ENCODE measurements at places on chromosomes 1 and 21. TPM values are rescaled to one million over a fixed set of nuclear protein-coding genes. Genes with fewer than 3 reads are reported as not detected.

- H3K36me3 ChIP-seq: no peaks in the 10 kb centered on the region
- no peaks in the 10 kb centered on the region for H3K4me1 ChIP-seq
- H3K27ac ChIP-seq: no peak overlapping the region
Measured at GRCh38 chr1:30322859-30323257, 400.5 kb downstream of the MATN1 start.

RAB7B gene
- total RNA-seq: 0.15 TPM

DNA sequence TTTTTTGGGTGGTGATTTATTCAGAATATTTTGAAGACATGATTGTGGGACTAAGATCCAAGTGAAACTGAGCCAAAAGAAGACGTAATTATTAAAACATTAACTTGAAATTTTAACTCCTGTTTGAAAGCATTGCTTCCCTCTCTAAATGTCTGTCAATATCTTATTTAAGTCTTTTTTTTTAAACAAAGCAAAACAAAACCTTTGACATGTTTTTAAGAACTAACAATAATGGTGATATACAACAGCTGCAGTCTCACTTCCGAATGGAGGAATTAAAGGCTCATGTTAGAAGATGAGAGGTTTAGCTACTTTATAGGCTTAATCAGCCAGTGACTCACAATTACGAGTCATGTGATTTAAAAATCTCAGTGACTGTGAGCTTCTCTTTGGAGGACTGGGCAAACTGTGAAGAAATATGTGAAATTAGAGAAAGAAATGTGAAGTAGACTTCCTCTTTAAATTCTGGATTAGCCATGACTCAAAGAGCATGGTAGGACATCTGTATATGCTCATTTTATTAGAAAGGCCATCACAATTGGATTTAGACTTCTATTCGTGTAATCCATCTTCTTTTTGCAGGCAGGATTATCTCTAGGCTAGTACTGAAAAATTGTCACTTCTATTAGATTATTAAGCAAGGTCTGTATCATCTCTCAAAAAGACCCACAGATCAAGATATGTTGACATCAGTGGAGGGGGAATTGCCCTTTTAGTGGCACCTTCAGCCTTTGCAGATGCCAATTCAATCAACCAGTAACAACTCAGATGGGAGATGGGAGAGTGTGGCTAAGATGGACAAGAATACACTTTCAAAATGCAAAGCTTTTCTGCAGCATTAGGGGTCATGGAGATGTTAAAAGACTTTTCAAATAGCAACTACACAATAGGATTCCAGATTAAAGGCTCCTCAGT, 28.7 kb downstream of the KCNA3 start:
- no peaks in the 10 kb centered on the region for H3K36me3 ChIP-seq
- H3K4me1 ChIP-seq: peaks cover 9% of the 10 kb centered on the region
- DNase-seq: no peak
- no peaks in the 10 kb centered on the region for H3K27me3 ChIP-seq

DNAH14 gene
- 0.15 TPM for total RNA-seq

DNA sequence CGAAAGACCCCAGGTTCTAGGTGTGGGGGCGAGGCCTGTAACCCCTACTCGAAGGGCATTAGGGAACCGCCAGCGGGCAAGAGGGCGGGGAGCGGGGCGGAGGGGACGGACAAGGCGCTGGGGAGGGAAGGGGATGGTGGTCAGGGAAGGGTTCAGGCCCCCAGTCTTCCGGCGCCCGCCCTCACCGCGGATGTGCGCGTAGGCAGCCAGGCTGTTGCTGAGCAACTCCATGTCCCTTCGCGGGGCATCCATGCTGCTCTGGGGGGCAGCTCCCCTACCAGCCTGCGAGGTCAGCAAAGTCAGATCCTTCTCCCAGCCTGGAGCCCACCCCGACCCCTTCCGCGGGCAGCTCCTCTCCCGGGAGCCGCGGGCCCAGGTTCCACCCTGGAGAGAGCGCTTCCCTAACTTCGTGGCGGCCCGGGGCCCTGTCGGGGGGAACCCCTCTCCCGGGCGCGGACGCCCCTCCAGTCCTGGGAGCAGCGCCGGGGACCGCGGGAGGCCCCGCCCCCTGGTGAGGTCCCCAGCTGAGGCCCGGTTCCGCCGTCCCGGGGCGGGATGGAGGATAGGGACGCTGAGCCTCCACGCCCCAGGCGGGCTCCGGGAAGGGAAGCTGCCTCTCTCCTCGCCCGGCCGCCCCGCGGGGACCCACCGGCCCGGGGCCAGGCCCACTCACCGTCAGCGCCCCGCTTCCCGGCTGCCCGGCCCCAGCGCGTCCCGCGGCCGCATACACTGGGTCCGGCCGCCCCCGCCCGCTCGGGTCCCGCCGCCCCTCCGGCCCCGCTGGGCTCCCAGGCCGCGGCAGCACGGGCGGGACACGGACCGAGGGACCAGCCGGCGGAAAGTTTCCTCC, 434 bp downstream of the EVA1B start:
- H3K36me3 ChIP-seq: no peaks in the 10 kb centered on the region
- DNase-seq: no peak
- H3K4me1 ChIP-seq: peaks cover 12% of the 10 kb centered on the region
- peak overlapping the region; percentile 80 for H3K27ac ChIP-seq
- H3K4me3 ChIP-seq: peak overlapping the region; percentile 69

PDZK1 gene
- total RNA-seq: not detected

ATAD3C gene
- total RNA-seq: 0.07 TPM

- peak overlapping the region; percentile 84 for H3K27ac ChIP-seq
- H3K27me3 ChIP-seq: no peaks in the 10 kb centered on the region
- H3K4me1 ChIP-seq: peaks cover 13% of the 10 kb centered on the region
- DNase-seq: peak; percentile 68
- peaks cover 6% of the 10 kb centered on the region for H3K36me3 ChIP-seq
- H3K4me3 ChIP-seq: no peak overlapping the region
Measured at GRCh38 chr1:10635085-10635896, 160.5 kb downstream of the PEX14 start.

OR6N1 gene
- total RNA-seq: not detected

GRCh38 chr1:209612646-209613399, 29.3 kb downstream of the CAMK1G start:
- H3K27me3 ChIP-seq: no peaks in the 10 kb centered on the region
- H3K4me1 ChIP-seq: peaks cover 49% of the 10 kb centered on the region
- no peak for DNase-seq

- no peaks in the 10 kb centered on the region for H3K4me1 ChIP-seq
- H3K4me3 ChIP-seq: no peak overlapping the region
- H3K27ac ChIP-seq: no peak overlapping the region
- no peaks in the 10 kb centered on the region for H3K27me3 ChIP-seq
- no peak for DNase-seq
- H3K36me3 ChIP-seq: no peaks in the 10 kb centered on the region
Measured at GRCh38 chr1:82446236-82446635, 645.5 kb downstream of the ADGRL2 start.

DNA sequence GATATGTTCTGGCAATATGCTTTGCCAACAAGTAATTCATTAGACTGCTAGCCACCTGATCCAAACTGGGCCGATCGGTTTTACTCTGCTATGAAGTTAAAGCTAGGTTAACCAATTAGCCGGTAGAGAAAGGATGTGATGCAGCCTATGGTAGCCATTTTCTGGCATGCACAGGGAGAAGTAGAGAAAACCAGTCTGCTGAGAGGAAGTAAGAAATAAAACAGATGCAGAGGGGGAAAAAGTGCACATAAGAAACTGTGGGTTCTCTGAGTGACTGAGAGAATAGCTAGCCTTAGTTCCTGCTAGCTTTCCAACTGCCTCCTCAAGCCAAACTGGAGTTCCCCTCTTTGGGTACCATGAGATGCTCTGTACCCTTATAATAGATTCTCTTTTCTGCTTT, 52.8 kb downstream of the ARID4B start:
- peaks cover 37% of the 10 kb centered on the region for H3K4me1 ChIP-seq
- no peaks in the 10 kb centered on the region for H3K36me3 ChIP-seq
- no peaks in the 10 kb centered on the region for H3K27me3 ChIP-seq
- H3K4me3 ChIP-seq: no peak overlapping the region
- DNase-seq: no peak

DNA sequence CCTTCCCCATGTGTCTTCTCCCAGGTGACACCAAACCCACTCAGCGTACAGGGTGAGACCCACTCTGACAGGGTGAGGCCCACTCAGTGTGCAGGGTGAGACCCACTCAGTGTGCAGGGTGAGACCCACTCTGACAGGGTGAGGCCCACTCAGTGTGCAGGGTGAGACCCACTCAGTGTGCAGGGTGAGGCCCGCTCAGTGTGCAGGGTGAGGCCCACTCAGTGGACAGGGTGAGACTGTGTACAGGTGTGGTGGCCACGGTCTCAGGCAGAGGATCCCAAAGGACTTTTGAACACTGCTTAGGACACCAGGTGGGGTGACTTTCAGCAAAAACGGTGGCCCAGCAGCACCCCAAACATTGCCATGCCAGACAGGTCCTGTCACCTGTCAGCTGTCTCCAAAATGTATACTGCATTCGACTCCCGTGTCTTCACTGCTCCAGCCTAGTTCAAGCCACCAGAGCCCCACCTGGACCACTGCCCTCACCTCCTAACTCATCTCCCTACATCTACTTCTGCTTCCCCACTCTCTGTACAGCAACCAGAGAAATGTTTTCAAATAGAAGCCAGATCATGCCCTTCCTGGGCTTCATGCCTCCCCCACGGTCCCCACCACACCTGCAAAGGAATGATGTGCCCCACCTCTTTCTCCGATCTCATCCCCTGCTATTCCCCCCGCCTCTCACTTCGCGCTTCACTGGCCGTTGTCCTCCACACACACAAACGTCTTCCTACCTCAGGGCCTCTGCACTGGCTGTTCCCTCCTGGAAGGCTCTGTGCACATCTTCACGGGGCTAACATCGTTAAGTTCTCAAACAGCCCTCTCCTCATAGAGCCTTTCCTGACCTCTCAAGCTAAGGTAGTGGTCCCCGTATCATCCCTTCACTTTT, 52.1 kb downstream of the ACBD3 start:
- no peak for DNase-seq
- no peaks in the 10 kb centered on the region for H3K36me3 ChIP-seq
- H3K4me3 ChIP-seq: no peak overlapping the region
- H3K27me3 ChIP-seq: peaks cover 3% of the 10 kb centered on the region

FLG gene
- not detected for total RNA-seq

KCNA2 gene
- total RNA-seq: 0.52 TPM

CELA2B gene
- not detected for total RNA-seq

TFF2 gene
- total RNA-seq: not detected

DNA sequence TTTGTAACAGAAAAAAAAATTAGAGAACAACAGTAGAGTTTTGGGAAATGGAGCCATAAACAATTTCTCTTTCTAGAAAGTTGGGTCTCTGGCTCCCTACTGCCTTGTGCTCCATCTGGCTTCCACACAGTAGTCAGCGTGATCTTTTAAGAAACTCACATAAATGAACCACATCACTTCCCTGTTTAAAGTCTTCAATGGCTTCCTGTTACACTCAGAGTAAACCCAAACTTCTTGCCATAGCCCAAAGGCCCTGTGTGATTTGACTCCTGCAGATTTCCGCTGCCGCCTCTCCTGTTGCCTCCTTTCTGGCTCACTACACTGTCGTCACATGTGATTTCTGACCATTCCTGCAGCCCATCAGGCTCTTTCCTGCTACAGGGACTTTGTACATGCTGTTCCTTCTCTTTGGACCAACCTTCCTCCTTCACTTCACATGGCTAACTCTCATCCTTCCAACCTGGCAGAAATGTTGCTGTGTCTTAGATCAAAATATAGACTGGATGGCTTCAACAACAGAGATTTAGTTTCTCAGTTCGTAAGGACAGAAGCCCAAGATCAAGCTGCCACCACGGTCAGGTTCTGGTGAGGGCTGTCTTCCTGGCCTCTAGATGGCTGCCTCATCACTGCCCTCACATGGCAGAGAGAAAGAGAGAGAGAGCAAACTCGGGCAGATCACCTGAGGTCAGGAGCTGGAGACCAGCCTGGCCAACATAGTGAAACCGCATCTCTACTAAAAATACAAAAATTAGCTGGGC, 34.0 kb downstream of the OPRD1 start:
- no peaks in the 10 kb centered on the region for H3K27me3 ChIP-seq
- H3K4me1 ChIP-seq: no peaks in the 10 kb centered on the region
- no peak overlapping the region for H3K27ac ChIP-seq
- H3K36me3 ChIP-seq: no peaks in the 10 kb centered on the region
- DNase-seq: no peak

F13B gene
- not detected for total RNA-seq

DNA sequence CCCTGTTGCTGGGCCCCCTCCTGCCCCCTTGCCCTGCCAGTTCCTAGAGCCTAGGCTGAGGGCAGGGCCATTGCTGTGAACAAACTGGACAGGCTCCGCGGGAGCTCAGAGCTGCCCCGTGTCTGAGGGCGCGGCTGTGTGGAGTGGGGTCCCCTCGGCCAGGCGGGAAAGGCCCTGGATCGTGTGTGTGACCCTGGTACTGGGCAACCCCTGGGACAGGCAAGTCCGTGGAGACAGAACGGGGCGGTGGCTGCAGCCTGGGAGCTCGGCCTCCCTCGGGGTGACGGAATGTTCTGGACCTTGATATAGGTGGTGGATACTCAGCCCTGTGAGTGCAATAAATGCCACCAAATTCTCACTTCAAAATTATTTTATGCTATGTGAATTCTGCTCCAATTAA, 27.7 kb upstream of the C1orf159 start:
- DNase-seq: no peak
- no peak overlapping the region for H3K27ac ChIP-seq
- H3K36me3 ChIP-seq: no peaks in the 10 kb centered on the region
- H3K4me1 ChIP-seq: no peaks in the 10 kb centered on the region
- H3K4me3 ChIP-seq: no peak overlapping the region
- peaks cover 24% of the 10 kb centered on the region for H3K27me3 ChIP-seq

TNFRSF9 gene
- not detected for total RNA-seq

NGF gene
- not detected for total RNA-seq

KLHDC8A gene
- total RNA-seq: not detected

DNA sequence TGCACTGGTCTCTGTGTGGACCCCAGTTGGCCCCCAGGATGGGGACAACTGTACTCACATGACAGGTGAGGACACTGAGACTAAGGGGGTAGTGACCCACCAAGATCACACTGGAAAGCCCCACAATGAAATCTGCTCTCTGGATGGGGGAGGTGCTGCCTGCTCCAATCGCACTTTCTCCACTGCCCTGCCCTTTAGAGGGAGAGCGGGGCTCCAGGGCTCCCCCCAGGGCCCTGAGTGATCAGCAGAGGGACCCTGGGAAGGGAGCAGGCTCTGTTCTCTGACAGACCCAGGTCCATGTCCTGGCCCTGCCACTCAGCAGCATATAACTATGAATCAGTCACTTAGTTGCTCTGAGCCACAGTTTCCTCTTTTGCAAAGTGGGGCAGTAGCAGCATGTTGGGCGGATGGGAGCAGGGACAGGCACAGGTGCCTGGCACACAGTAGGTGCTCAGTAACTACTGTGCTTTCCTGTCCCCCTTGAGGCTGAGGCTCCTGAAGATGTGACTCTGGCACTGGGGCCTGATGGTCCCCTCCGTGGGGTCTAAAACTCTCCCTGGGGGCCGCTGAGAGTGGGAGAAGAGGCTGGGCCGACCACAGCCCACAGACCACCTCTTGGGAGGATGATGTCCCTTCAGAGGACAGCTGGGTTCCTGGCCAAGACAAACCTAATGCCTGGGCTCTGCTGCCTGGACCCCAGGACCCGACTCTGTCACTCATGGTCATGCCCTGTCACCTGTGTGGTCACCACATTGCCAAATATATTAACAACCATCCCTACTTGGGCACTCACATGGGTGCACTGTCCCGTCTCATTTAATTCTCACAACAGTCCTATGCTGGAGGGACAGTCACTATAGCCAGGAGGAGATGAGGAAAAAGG, 222.7 kb downstream of the PTPRU start:
- DNase-seq: no peak
- H3K4me3 ChIP-seq: no peak overlapping the region
- H3K27me3 ChIP-seq: no peaks in the 10 kb centered on the region
- no peaks in the 10 kb centered on the region for H3K36me3 ChIP-seq
- H3K27ac ChIP-seq: no peak overlapping the region
